ENCODE measurements at places on chromosomes 12 and 14.

DNA sequence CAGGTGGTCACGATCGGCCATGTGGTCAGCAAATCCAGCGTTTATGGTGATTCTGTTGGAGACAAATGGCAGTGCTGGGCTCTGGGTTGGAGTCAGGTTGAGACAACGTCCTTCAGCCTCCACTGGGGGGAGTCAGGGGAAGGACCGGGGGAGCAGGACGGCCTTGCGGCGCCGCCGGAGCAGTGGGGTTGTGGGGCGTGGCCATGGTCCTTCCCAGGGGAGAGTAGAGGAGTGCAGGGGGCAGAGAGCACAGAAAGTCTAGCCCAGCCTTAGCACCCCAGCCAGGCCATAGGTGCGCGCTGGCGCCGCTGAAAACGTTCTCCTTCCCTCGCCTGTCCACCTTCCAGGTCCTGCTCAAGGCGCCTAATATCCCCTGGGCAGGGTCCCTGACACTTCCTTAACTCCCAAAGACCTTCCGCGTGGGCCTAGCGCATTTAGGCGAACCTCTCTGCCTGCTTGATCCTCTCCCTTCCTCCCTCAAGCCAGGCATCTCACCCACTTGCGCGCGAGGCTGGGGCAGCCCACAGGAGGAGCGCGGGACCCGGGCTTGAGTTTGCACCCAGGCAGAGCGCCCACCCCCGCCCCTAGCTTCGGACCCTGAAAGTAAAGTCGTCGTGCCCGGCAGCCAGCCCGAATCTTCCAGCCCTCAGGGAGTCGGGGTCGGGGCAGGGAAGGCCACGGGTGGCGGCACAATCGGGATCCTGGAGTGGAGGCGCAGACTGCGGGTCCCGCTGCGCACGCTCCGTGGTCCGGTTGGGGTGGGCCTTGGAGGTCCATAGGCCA is 3.1 kb upstream of the KIF26A start:
- DNase-seq: no peak

- DNase-seq: no peak
Observed at GRCh38 chr12:116642106-116642505, 82.9 kb downstream of the MAP1LC3B2 start.

- DNase-seq: no peak
Observed at GRCh38 chr12:53652366-53652765, 23.5 kb downstream of the ATP5MC2 start.

DNA sequence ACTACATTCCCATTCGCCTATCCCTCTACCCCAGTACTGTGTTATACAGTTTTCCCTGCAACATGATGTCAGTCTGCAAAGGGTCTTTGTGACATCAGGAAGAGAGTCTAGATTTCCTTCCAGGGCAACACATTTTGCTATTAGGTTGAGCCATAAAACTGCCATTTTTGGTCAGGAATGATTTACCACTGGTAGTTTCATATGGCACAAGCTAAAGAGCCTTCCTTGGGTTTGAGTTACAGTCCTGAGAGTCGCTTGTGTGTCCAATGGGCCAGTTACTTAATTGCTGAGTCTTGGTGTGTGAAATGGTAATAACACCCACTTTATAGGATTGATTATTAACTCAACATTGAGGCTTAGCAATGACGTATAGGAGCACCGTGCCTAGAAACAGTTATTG is 22.6 kb upstream of the AMIGO2 start:
- no peak for DNase-seq

- DNase-seq: no peak
Observed at GRCh38 chr12:90576707-90577106, 378.3 kb downstream of the CCER1 start.

GRCh38 chr12:4039931-4040330 is 166.7 kb upstream of the PARP11 start:
- no peak for DNase-seq

DNA sequence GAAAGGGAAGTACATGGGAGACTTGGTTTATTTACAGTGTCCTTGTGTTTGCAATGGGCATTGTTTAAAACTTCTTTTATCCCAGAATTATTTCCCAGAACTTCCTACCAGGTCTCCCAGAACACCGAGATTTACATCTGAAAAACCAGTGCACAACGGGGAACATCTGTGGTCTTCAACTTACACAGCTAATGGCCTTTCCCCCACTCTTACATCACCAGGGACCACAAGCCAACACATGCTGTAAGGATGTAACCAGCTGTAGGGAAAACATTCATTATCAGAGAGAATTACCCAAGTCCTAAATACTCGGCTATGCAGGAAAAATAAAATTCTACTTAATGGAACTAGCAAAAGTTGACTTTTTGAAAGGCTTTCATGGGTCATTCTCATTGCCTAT is 267.6 kb downstream of the DUSP6 start:
- DNase-seq: no peak

- no peak for DNase-seq
Observed at GRCh38 chr12:106274012-106274411, 26.2 kb upstream of the CKAP4 start.

Measured in SJSA1 (cell line).